Stimulated activated CD4-positive, alpha-beta T cell treated with anti-CD3 and anti-CD28 coated beads, Interleukin-15, amount 100 ng/mL, for 24 hours (primary cell): ENCODE measurements at places on chromosomes 4 and X.

- DNase-seq: no peak
These were observed 318.2 kb upstream of the RASGEF1B start for GRCh38 chr4:81789741-81790399.

DNA sequence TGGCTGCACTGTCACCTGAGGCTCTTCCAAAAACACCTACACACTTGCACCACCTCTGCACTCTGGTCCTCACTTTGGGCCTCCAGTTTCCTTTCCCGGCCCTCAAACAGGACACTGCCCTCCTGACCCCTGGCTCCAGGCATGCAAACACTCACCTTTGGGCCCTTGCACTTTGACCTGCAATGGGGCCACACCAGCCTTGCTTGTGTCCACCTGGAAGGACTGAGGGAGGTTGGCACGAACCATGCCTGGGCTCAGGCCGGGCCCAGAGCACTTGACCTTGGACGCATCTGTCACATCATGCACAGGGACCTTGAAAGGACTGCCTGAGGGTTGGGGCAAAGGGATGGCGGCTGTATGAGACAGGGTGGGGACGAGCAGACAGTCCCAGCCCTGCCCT is 15.6 kb downstream of the FLNA start:
- no peak for DNase-seq

DNA sequence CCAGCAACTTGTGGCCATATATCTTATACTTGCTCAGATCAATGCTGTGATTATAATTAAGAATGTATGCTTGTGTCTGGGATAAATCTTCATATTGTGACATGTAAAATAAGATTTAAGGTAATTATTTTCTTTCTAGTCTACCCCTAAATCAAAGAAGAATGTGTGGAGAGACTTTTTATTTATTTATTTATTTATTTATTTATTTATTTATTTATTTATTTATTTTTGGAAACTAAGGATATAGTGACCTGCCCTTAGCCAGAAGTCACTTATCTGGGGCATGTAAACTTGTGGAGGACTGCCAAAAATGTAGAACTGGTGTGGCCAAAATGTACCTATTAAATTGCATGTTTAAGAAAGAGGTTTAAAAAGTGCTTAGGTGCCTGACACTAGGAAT is 144.3 kb downstream of the BEND2 start:
- no peak for DNase-seq

DNA sequence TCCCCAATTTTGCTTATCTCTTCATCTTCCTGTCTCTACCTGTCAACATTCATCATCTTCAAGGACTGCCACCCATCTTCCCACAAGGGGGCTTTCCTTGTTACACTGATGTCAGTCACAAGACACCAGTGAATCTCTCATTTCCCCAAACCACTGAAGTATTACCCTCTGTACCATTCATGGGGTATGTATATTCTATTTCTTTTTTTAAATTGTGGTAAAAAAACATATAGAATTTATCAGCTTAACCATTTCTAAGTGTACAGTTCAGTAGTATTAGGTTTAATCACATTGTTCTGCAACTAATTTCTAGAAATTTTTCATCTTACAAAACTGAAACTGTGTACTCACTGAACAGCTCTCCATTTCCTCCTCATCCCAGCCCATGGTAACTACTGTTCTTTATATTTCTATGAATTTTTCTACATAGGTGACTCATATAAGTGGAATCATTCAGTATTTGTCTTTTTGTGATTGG is 98.6 kb downstream of the LARP7 start:
- DNase-seq: peak; percentile 27

DNA sequence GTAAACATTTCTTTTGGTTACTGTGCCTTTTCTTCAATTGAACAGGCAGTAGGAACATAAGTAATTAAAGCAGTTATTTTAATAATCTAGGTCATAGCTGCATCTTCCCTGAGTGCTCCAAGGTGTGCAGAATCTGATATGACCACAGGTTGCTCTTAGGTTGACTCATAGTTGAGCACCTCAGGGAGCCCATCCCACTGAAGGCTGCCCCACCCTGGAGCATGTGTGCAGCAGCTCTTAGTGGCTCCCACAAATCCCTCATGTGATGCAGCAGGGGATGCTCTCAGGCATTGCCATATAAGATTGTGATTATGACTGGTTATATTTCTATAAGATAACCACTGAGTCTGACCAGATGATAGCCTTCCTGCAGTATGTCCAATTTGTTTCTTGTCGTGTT is 72.3 kb downstream of the ZNF518B start:
- no peak for DNase-seq

- DNase-seq: no peak
These were observed 300.5 kb downstream of the TRIML1 start for GRCh38 chr4:188439641-188440311.

DNA sequence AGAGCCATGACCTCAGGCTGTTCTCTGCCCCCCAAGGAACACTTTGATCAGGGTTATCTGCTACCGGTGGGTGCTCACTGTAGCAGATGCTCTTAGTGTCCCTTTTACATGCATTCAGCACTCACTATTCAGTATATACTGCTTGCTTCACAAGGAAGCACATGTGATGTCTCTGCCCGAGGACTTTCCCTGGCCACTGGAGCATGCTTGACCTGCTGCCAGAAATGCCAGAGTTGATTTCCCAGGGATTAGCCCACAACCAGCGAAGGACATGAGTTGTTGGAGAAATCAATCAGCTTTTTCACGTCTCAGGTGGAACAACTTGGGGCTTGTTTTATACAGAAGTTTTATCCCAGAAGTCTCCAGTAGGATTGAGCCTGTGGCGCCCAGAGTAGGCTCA is 51.2 kb upstream of the RPS6KA3 start:
- DNase-seq: no peak

- no peak for DNase-seq
These were observed 14.3 kb downstream of the H2BW1 start for GRCh38 chrX:103999234-103999633.

DNA sequence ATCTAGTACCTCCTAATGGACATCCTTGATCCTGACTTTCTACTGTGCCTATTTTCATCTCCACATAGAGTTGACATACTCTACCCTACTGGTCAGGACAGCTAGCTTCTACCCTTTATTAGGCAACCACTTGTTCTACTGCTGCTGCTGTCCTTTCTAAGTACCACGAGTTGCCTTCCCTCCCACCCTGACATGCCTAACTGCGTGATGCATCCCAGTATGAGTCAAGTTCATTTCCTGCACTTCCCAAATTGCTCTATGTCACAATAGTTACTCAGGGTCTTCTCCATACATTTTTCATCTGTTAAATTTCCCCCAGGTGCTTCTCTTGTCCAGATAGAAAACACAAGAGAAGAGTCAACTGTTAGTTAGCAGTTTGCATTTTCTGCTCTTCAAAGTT is 133.4 kb downstream of the TBC1D19 start:
- DNase-seq: no peak

DNA sequence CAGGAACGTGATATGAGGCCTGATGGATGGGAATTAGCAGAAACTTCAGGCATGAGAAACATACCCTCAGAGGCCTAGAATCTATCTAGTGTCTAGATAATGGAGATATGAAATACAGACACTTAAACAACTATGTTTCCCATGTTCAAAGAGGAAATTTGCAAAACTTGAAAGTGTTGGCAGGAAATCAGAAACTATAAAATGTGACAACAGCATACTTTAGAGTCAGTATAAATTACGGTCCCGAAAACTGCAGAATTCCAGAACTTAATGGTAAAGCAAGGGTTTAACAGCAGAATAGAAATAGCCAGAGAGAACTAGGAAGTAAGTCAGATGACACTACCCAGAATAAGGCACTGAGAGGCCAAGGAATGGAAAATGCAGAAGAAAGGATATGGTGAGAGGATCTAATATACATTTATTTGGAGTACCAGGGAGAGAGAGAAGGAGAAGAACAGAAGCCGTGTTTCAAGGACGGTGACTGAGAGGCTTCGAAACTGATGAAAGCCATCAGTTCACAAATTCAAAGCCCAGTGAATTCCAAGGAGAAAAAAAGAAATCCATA is 7.4 kb downstream of the HTT-AS start:
- DNase-seq: no peak

DNA sequence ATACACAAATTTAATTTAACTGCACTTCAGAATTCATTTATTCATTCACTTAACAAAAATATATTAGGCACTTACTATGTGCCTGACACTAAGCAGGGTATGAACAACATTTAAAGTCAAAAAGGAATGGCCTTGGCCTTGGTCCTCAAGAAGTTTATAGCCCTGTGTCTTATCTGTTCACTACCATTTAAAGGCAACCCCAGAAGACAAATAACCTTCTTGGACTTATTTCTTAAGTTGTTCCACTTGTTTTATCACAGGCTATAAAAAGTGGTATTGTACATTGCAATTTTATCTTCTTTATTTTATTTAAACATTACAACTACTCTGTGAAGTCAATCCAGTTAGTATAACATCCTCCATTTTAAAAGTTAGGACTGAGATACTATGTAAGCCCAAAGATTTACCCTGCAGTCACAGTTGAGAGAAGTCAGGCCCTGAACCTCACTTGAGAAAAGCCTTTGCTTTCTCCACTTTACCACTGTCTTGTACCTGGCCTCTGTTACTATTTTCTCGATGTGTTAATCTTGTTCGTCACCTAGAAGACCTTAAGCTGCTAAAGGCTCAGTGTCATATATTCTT is 305.6 kb upstream of the DIPK2B start:
- no peak for DNase-seq

DNA sequence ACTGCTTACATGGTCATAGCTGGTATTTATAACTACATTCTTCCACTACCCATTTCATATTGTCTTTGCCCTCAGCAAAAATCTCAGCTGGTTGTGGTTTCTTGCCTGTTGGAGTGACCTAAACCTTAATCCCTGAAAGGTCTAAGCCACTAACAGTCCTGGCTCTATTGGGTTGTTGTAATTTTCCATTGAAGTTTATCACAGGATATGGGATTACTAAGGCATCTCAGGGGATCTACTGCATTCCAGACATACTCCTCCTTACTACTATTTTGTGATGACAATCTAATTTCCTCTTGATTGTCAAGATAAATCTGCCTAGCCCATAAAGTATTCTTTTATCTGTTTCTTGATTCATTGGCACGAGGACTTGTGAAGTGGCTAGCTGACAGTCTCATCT is 6.2 kb upstream of the OSTC start:
- no peak for DNase-seq

GRCh38 chr4:125187226-125188176 is 127.3 kb upstream of the FAT4 start:
- DNase-seq: no peak

DNA sequence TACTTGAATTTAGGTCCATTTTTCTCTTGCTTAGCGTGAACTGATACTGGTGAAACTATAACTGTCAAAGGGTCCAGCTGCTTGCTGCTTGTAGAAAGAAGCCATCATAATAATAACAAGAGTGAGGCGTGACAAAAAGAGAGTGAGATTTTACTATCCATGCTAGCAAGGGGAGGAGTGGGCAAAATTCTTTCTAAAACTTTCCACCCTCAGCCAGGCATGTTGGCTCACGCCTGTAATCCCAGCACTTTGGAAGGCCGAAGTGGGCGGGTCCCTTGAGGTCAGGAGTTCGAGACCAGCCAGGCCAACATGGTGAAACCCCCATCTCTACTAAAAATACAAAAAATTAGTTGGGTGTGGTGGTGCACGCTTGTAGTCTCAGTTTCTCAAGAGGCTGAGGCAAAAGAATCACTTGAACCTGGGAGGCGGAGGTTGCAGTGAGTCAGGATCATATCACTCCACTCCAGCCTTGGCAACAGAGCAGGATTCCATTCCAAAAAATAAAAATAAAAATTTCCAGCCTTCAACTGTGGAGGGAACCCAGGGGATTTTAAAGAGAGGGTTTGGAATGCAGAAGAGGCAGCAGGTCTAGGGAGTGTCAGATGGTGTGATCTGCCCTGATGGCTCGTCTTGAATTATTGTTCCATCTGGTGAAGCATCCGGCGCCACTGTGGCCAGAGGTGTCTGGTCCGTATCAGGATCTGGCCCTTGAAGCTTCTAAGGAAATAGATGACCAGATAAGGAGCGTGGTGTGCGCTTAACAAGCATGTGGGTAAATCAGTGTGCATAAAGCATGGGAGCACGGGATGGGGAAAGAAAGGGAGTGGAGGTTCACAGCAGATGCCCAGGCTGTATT is 51.8 kb downstream of the LRP2BP start:
- no peak for DNase-seq
